ENCODE measurements at places on chromosomes 1 and 21.

- DNase-seq = peak; percentile 9
These were observed 177.0 kb downstream of the CLIC6 start for GRCh38 chr21:34845521-34846451.

DNA sequence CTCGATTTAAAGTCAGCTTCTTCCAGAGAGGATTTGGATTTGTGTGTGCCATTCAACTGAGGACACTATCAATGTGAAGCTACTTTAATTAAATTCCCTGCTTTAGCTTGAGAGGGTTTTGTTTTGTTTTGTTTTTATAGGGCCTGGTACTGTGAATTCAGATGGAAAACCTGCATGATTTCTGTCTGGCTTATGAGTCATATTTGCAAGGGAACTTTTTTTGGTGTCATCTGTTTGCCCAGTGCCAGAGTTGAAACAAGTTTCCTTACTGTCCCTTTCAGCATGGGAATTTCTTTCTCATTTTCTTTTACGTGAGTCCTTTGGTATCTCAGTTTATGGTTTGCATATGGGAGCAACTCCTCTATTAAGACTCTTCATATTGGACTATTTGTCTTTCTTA, 194.6 kb downstream of the GREM2 start:
- no peak for DNase-seq

- DNase-seq = no peak
These were observed 101.7 kb upstream of the PRMT6 start for GRCh38 chr1:106954661-106955229.

DNA sequence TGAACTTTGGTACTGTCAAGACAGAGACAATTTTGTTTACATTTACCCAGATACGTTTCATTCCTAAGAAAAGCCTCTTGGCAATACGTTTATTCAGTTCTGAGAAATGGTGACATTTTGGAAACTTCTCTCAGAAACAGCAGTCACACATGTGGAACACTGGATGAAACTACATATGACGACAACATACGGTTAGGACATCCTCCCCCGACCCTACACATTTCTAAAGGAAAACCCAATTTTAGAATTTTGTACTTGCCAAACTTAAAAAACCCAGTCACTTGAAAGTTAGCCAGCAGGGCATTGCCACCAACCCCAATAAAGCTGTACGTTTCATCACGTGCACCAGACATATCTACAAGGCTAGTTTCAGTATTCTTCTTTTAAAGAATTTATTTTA, 56.8 kb downstream of the ITGB3BP start:
- DNase-seq = no peak

- DNase-seq = peak; percentile 63
These were observed 12.3 kb downstream of the ARHGEF10L start for GRCh38 chr1:17551755-17552234.

GRCh38 chr1:104132382-104132973, 382.8 kb downstream of the AMY1C start:
- peak; percentile 53 for DNase-seq

- DNase-seq = no peak
These were observed 88.6 kb upstream of the PLXNA2 start for GRCh38 chr1:208332774-208333126.

DNA sequence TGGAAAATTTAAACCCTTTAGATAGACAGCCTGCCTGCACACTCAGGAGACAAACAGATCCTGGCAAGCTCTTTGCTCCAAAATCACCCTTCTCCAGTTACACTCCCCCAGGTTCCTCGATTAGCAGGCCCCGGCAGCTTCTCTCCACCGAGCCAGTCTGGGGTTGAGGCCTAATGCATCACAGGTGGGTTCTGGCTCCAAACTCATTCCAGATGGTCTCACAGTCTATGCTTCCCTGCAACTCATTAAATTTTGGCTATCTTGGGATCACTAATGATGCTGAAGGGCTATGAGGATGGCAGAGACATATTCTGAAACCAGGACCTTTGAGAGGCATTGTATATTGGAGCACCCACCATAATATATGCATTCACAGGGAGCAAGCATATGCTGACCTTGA, 559.8 kb upstream of the USP24 start:
- DNase-seq = no peak

DNA sequence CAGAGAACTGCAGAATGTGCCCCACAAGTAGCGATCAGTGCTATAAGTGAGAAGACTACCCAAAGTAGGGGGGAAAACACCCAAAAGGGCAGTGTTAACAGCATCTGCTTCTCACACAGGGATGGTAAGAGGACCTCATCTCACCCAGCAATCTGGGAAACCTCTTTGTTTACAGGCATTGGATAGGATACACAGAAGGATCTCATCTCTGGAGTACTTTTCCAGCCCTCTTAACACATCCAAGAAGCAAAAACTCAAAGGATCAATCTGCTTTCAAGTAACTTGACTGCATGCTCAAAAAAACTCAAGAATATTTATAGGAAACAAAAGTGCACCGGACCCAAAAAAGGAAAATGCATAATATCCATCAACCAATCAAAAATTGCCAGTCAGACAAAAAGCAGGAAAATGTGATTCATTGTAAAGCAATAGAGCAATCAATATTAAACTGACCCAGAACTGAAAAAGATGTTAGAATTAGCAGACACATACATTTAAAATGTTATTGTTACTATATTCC, 311.0 kb upstream of the CXADR start:
- no peak for DNase-seq

- peak; percentile 58 for DNase-seq
These were observed 103.9 kb downstream of the ZBTB18 start for GRCh38 chr1:244154872-244155531.

DNA sequence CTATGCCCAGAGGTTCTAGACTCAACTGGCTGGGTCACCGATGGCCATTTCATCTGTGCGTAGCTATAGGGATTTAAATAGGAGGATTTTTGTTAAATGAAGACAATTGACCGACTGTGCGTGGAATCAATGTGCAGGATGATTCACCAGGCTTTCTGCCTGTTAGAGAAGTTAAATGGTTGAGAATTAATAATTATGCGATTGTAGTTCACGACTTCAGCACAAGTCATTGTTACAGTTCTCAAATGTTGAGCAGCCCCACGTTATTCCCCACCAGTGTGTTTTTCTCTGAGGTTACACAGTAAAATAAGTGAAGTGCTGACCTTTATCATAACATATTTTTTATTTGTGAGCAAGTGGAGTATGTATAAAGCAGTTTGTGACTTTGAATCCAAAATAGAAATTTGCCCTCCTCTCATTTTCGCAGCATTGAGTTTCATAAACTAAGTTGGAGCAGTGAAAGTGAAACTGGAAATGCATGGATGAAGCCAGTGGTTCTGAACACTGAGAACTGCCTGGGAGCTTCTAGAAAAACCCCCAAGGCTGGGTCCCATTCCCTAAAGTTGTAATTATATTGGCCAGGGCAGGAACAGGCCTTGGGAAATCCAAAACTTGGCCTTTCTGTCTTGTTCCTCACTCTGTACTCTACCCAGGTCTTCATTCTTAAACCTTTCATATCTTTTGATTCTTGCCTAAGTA, 102.6 kb downstream of the GALNT2 start:
- no peak for DNase-seq

GRCh38 chr1:150493175-150493574, 6.0 kb downstream of the TARS2 start:
- DNase-seq = no peak

DNA sequence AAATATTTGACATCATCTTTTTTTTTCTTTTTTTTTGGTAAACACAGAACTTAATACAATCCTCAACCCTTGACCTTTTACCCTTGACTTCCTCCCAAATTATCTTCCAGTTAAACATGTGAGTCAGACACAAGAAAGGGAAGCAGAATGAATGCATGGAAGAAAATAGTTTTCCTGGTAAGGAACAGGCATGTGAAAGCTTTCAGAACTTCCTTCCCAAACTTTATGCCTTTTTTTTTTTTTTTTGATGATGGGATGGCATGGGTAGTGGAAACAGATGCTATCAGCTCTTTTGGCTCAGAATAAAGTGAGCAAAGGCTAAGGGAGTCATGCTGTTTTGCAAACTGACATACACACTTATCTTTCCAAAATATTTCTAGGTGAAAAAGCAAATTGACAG, 1079.1 kb downstream of the TTLL7 start:
- no peak for DNase-seq

- peak; percentile 90 for DNase-seq
These were observed at the start of gene MIB2 for GRCh38 chr1:1615256-1616044. Gene MIB2 (plus strand): TSS chr1:1615500. CDS start chr1:1623453, 7,953 bp downstream.

GRCh38 chr1:192538407-192539296, 36.9 kb upstream of the RGS1 start:
- DNase-seq = no peak

DNA sequence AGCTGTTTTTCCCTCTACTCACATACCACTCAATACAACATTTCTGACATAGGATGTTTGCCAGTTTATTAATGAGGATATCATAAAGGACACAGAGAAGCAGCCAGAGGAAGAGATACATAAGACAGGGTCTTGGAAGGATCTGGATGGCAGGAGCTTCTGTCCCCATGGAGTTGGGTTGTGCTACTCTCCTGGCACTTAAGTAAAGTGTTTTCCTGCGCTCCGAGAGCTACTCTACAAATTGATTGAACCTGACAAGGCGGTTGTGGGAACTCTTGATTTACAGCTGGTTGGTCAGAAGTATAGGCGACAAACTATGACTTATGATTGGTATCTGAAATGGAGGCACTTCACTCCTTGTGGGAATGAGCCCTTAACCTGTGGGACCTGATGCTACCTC, 208.8 kb downstream of the HMCN1 start:
- DNase-seq = no peak

GRCh38 chr1:99551812-99552614, 93.9 kb upstream of the PALMD start:
- DNase-seq = no peak

DNA sequence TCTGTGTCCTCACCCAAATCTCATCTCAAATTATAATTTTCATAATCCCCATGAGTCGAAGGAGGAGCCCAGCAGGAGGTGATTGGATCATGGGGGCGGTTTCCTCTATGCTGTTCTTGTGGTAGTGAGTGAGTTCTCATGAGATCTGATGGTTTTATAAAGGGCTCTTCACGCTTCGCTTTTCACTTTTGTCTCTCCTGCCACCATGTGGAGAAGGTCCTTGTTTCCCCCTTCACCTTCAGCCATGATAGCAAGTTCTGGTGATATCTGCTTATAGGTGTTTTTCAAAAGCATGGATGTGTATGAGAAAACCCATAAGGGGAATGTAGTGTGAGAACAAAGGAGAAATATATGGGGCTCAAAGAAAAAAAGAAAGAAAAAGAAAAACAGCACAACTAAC, 405.9 kb upstream of the RGS18 start:
- DNase-seq = no peak

GRCh38 chr1:30700528-30701257, 22.7 kb downstream of the MATN1 start:
- no peak for DNase-seq

- DNase-seq = no peak
These were observed 4.1 kb downstream of the CEP104 start for GRCh38 chr1:3852711-3853485.

GRCh38 chr21:42706765-42707164, 53.3 kb downstream of the PDE9A start:
- no peak for DNase-seq

GRCh38 chr1:47763591-47764171, 233.5 kb downstream of the TRABD2B start:
- DNase-seq = peak; percentile 19

DNA sequence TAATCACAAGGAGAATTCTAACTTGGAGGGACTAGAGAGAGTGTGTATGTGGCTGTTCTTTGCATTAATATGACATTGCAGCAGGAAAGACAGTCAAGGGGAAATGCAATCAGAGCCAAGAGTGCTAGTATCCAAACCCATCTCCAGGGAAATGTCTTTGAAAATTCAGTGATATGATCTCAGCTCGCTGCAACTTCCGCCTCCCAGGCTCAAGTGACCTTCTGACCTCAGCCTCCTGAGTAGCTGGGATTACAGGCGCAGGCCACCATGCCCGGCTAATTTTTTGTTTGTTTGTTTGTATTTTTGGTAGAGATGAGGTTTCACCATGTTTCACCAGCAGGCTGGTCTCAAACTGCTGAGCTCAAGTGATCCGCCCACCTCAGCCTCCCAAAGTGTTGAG, 16.3 kb downstream of the VASH2 start:
- no peak for DNase-seq

GRCh38 chr1:113783254-113784103, 24.2 kb upstream of the PHTF1 start:
- DNase-seq = no peak

DNA sequence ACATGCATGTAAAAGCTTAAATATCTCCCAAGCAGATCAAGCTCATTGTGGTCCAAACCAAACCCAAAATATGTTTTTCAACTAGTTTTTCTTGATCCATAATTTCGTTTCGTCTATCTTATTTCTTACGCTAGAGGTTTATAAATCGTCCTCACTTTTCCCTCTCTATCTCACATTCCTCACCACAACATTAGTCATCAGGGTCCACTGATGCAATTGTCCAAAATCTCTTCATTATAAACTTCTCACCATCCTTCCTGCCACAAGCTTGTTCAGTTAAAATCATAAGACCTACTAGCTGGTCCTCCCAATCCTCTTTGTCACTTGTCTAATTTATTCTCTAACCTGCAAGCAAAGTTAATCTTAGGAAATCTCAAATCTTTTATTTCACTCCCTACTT, 173.0 kb upstream of the PALMD start:
- DNase-seq = no peak

GRCh38 chr1:84795966-84796600, 96.9 kb downstream of the LPAR3 start:
- DNase-seq = no peak

- peak; percentile 80 for DNase-seq
These were observed at the start of gene RAB13 for GRCh38 chr1:153985941-153986761. Gene RAB13 (minus strand): TSS chr1:153986339. CDS start chr1:153986236, 103 bp downstream.

- no peak for DNase-seq
These were observed 161.6 kb downstream of the CHRM3 start for GRCh38 chr1:239547987-239548386.

DNA sequence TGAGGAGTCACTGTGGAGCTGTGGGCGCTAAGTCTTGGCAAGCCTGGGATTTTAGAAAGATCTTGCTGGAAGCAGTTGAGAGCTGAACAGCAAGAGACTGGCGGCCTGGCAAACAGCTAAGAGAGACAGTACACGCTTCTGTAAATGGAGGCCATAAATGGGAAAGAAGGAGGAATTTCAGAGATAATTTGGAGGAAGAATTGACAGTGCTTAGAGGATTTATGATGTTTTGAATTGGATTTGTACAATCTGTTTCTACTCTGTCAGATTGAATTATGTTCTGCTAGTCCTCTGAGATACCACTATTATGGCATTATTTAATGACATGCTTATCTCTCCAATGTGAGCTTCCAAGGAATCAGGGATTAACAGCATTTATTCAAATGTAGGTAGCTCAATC, 50.1 kb downstream of the ABCA4 start:
- no peak for DNase-seq

GRCh38 chr1:2513939-2514652, 12.3 kb downstream of the PANK4 start:
- DNase-seq = no peak

GRCh38 chr1:51453010-51453409, 66.1 kb downstream of the EPS15 start:
- DNase-seq = peak; percentile 12

- peak; percentile 5 for DNase-seq
These were observed 47.5 kb upstream of the EEIG2 start for GRCh38 chr1:108512239-108513043.
